ENCODE measurements at places on chromosomes 6 and 20.

DNA sequence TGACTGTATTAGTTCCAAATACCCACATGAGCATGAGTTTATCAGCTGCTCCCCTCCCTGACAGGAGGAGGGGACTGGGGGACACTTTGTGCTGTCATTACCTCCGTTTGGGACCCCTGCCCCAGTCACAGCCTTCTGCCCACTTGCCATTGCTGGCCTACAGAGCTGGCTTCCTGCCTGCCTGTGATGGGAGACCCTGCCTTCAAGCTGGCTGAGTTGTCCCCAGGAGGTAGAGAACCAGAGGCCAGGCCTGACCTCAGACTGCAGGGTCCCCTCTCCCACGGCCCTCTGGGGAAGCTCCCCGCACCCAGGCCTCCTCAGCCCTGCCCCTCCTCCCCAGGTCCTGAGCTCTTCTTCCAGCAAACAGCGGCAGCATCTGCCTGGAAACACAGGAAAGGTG lies 105.5 kb downstream of the JPH2 start:
- no peak for DNase-seq

- DNase-seq: no peak
Observed at GRCh38 chr6:16849280-16849987, 88.2 kb upstream of the ATXN1 start.

GRCh38 chr6:35583893-35584688 lies 71.4 kb upstream of the TULP1 start:
- peak; percentile 40 for DNase-seq

DNA sequence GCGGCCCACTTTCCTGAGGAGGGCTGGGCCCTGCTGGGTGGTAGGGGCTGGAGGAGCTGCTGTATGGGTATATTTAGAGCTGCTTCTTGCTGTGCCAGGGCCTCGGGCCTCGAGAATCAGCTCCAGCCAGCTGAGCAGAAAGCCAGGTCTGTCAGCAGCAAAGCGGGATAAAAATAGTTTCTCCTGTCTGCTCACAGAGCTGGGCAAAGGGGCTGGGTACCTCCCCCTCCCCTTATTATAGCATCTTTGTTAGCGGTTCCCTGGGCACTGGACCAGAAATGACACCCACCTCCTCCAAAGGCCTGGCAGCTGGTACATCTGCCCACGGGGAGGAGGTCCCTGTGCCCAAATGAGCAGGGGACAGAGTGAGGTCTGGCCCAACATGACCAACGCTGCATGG lies 6.0 kb downstream of the SCRT2 start:
- DNase-seq: no peak

GRCh38 chr6:155497273-155497672 lies 41.6 kb upstream of the NOX3 start:
- no peak for DNase-seq

All from stimulated activated CD4-positive, alpha-beta T cell treated with anti-CD3 and anti-CD28 coated beads, Interleukin-1b, Interleukin-23, amount 100 ng/mL, for 1 hour (primary cell).